Left ventricle myocardium superior (tissue), 1 donor: ENCODE measurements at places on chromosomes 4 and X. TPM values are rescaled to one million over a fixed set of nuclear protein-coding genes. Genes with fewer than 3 reads are reported as not detected.

DNA sequence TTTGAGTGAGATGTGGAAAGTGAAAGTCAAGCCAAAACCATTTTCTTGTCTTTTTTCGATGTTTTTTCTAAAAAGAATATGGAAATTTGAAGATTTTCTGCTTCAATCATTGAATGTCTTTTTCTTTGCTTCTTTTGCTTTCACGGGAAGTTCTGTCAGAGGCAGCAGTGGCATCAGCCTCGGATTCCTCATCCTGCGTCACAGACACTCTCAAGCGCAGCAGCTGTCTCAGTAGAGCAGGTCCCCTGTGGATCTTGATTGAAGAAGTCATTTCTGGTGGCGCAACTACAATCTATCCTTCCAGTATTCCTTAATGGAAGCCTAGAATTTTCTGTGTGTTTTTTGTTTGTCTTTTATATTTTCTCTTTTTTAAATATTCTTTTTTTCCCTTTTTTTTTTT is 52.7 kb upstream of the NEIL3 start:
- no peak for DNase-seq

GRCh38 chr4:8177956-8178355 is 19.3 kb upstream of the ABLIM2 start:
- no peak for DNase-seq

DNA sequence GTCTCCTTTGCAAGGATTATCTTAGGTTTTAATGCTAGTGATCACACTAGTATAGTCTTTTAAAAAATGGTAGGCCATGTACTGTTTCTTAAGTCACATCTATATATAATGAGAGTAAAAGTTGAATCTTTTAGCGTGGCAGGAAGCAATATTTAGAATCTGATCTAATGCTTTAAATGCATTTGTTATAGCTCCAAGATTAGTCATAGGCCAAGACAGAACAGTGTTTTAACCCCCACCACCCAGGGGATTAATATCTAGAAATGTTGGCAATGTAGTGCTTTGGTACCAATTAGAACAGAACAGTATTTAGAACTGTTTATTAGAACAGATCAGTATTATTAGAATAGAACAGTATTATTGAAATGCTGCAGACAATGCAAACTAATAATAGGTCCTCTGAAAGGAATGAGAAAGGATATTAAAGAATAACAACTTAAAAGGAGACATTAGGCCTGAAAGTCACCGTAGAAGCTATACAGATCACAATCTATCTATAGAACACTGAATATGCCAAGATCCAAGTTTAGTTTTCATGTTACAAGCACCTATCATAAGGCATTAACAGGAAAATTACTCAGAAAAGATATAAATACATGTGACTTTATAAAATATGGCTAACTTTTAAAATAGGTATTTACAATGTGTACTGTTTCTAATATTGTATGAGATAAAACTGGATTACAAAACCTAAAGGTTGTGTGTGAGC is 146.2 kb downstream of the NPNT start:
- no peak for DNase-seq

- no peak for DNase-seq
Observed at GRCh38 chr4:10806953-10807645, 122.5 kb upstream of the CLNK start.

MAGEA2B gene
- not detected for total RNA-seq

RTL9 gene
- 0.40 TPM for total RNA-seq

GRCh38 chr4:113094802-113095201 is 45.3 kb downstream of the ANK2 start:
- DNase-seq, result no peak

DNA sequence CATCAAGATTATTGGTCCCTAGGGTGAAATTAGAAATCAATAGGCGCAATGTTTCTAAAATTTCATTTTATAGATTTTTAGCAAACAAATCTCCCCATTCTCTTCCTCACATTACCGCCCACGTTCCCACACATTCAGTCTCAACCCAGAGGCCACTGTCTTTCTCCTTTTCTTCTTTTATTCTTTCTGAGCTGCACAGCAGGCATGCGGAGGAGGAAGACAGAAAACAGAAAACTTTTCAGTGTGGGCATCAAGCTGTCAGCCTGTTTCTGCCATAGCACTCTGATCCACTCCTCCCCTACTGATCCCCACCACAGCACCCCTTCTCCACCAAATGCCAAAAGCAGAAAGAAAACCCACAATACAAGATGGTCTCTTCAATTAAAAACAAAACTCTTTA is 94.8 kb upstream of the ADAMTS3 start:
- no peak for DNase-seq

MORC4 gene
- total RNA-seq, result 2.8 TPM

GRCh38 chrX:109760209-109760921 is 27.3 kb upstream of the ACSL4 start:
- no peak for DNase-seq

USP17L20 gene
- total RNA-seq, result not detected

DNA sequence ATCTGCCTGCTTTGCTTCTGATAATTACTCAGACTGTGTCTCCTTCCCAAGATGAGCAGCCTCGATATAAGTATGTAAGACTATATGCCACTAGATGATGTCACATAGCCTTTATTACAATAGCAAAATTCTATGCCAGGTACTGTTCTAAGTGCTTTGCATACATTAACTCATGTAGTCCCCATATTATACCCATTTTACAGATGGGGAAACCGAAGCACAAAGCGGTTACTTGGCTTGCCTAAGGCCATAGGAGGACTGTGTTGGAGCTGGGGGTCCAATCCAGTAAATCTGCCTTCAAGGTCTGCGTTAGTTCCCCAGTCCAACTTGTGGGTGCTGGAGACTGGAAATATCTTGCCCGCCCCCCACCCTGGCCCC is 826 bp upstream of the SCML1 start:
- no peak for DNase-seq

SERPINA7 gene
- total RNA-seq, result not detected

DNA sequence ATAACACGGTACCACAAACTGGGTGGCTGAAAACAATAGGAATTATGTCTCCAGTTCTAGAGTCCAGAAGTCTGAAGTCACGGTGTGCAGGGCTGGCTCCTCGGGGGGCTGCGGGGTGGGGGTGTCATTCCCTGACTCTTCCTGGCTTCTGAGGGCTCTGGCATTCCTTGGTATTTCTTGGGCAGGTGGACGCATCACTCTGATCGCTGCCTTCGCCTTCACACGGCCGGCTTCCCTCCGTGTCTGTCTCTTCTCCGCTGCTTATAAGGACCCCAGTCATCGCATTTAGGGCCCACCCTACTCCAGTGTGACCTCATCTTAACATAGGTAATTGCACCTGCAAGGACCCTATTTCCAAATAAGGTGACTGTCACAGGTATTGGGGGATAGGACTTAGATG is 134.6 kb downstream of the CPZ start:
- no peak for DNase-seq

DNA sequence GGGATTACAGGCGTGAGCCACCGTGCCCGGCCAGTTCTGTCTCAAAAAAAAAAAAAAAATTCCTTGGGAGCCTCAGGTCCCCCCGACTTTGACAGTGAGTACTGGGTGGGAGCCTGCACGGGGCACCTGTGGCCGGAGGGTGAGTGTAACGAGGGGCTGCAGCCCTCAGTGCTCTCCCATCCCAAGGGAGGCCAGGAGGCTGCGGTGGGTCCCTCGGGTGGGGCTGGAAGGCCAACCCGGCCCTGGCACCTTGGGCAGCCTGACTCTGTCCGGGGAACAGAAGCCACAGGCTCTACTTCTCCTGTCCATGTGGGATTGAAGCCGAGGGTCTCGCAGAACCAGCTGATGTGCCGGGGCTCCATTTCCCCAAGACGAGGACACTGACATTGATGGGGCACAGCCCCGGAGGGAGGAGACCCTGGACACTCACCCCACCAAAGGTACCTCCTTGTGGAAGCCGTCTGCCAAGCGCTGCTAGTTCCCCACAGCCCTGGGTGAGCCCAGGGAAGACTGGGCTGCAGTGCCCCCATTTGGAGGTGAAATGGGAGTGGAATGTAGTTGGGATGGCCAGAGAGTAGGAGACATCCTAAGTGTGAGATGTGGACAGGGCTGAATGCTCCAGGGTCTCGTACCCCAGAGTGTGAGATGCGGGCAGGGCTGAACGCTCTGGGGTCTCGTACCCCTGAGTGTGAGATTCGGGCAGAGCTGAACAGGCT is 2.3 kb upstream of the SLC26A1 start:
- DNase-seq, result peak; percentile 17

LGI2 gene
- total RNA-seq, result 2.0 TPM

UGT2B17 gene
- total RNA-seq, result not detected

CDX4 gene
- not detected for total RNA-seq

GRCh38 chr4:156614536-156614935 is 357.1 kb downstream of the PDGFC start:
- no peak for DNase-seq

DNA sequence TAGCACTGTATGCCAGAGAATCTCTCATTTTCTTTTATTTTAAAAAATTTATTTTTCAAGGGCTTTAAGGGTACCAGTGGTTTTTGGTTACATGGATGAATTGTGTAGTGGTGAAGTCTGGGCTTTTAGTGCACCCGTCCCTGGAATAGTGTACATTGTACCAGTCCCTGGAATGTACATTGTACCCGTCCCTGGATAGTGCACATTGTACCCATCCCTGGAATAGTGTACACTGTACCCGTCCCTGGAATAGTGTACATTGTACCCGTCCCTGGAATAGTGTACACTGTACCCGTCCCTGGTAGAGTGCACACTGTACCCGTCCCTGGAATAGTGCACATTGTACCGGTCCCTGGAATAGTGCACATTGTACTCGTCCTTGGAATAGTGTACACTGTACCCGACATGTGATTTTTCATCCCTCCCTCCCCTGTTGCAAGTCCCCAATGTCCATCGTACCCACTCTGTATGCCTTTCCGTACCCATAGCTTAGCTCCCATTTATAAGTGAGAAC is 56.1 kb upstream of the HELT start:
- no peak for DNase-seq

GRCh38 chr4:87941537-87942392 is 33.7 kb upstream of the SPP1 start:
- DNase-seq, result no peak

- no peak for DNase-seq
Observed at GRCh38 chr4:114626196-114626595, 27.6 kb downstream of the UGT8 start.

SYTL5 gene
- not detected for total RNA-seq

AMTN gene
- total RNA-seq, result not detected

DNA sequence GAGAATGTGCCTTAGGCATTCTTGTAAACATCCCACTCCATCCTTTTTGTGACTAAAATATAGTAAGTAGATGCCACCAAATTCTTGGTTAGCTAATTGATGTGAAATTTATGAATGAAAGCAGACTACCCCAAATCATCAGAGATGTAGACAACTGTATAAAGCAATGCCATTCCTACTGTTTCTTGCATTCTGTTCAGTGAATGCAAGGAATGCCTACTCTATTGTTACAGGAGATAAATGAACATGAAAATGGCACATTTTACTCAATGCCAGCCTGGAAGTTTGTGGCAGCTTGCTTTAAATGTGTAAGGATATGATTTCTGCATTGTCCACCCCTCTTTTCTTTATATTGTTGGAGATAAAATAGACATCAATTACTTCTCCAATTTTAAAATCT is 317.9 kb downstream of the LDB2 start:
- DNase-seq, result no peak

- no peak for DNase-seq
Observed at GRCh38 chr4:144575181-144575580, 70.8 kb upstream of the HHIP start.

GRCh38 chrX:13983734-13984133 is 46.0 kb downstream of the GEMIN8 start:
- DNase-seq, result no peak

GRCh38 chr4:55416176-55416575 is 20.4 kb downstream of the TMEM165 start:
- DNase-seq, result no peak

GRCh38 chrX:108090491-108091263 is 665 bp downstream of the PSMD10 start:
- no peak for DNase-seq

MAGEC1 gene
- total RNA-seq, result not detected

DNA sequence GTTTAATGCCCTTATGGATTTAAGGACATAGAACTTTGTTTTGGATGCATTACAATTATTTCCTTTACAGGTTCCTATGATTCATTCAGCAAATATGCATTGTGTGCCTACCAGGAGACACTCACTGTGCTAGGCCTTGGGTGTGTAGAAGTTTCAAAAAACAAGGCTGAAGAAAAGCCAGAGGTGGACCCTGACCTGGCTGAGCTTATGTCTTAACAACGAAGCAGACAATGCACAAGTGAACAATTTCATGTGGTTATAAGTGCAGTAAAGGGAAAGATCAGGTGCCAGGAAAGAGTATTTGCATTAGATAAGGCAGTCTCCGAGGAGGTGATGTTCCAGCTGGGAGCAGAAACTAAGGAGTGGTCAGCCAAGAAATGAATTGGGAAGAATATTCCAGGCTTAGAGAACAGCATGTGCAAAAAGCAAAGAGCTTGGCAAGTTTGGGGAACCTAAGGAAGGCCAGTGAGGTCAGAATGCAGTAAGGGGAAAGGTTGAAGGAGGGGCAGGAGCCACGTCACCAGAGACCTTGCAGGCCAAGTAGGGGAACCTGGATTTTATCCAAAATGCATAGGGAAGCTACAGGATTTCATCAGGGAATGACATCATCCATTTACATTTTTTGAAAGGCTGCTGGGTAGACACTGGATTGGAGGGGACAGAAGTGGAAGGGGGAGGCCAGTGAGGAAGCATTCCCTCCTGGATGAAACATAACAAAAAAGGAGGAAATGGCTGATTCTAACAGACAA is 193.6 kb downstream of the SOWAHB start:
- no peak for DNase-seq

ALB gene
- not detected for total RNA-seq

- DNase-seq, result no peak
Observed at GRCh38 chr4:25927361-25928195, 13.6 kb downstream of the SMIM20 start.

GRCh38 chr4:123813901-123814300 is 417.3 kb downstream of the SPRY1 start:
- no peak for DNase-seq

MAGEC2 gene
- not detected for total RNA-seq

IL1RAPL2 gene
- total RNA-seq, result not detected

GRCh38 chr4:153156263-153156662 is 48.0 kb upstream of the TRIM2 start:
- no peak for DNase-seq

SLC39A8 gene
- 5.0 TPM for total RNA-seq

DNA sequence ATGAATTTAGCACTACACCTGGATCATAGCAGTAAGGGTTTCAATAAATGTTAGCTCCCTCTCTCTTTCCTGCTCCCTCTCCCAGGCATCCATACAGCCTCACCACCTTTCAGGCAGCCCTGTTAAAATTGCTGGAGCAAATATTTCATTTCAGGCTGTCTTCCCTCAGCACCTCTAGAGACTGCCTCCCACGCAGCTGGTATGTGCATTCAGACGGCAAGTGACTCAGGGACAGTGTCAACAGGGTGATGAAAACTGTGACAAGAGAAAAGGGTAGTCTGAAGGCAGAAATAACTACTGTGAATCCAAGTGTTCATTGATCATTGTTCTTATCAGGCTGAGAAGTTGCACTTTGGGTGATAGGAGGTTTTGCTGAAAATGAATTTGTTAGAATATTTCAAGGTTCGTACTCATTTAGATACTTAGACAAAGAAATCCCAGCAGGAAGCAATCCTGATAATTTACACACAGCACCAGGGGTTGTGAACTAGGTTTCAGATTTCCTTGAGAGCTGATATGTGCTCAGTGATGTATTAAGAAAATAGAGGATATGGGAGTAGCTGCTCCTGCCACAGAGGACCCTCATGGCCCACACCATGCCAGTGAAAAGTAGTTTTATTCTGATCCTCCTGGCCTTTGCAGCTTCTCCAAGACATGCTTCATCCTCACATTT is 424.2 kb downstream of the FGF13 start:
- DNase-seq, result no peak

- no peak for DNase-seq
Observed at GRCh38 chr4:109436504-109436903, 2.9 kb downstream of the SEC24B start.
